ENCODE measurements at places on chromosomes 2 and 18.

- DNase-seq: peak; percentile 7
Measured at GRCh38 chr2:9656270-9656766, 25.5 kb upstream of the YWHAQ start.

DNA sequence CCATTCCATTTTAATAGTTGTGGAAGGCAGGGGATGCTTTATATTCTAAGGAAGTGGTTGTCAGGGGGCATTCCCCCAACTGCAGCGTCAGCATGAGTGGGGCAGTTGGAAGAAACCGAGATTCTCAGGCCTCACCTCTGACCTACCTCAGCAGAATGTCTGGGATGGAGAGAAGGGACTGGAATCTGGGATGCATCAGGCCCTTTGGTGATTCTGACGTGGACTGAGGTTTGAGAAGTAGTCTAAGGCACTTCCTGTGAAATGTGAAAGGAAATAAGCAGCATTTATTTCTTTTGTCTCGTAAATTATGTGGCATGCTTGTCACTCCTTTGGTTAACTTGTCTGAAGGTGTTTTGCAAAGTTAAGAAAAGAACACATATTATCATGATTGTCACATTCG, 540.7 kb upstream of the NETO1 start:
- no peak for DNase-seq

DNA sequence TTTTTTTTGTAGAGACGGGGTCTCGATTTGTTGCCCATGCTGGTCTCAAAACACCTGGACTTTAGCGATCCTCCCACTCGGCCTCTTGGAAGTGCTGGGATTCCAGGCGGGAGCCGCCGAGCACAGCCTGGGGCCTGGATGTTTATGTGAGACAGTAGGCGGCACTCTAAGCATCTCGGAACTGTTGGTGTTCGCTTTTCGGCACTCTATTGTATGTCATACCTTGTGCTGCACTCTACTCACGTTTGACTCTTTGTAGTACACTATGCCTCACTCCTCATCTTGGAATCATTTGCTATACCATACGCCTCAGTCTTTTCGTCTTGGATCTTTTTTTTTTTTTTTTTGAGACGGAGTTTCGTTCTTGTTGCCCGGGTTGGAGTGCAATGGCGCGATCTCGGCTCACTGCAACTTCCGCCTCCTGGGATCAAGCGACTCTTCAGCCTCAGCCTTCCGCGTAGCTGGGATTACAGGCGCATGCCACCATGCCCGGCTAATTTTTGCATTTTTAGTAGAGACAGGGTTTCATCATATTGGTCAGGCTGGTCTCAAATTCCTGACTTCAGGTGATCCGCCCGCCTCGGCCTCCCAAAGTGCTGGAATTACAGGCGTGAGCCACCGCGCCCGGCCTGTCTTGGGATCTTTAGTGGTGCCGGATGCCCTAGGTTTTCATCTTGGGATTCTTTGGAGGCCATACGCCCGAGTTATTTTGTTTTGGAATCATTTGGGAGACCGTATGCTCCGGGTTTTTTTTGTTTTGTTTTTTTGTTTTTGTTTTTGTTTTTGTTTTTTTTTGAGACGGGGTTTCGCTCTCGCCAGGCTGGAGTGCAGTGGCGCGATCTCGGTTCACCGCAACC, 24.2 kb upstream of the ZDBF2 start:
- DNase-seq: no peak

GRCh38 chr2:236369661-236370062, 105.5 kb upstream of the ASB18 start:
- no peak for DNase-seq

DNA sequence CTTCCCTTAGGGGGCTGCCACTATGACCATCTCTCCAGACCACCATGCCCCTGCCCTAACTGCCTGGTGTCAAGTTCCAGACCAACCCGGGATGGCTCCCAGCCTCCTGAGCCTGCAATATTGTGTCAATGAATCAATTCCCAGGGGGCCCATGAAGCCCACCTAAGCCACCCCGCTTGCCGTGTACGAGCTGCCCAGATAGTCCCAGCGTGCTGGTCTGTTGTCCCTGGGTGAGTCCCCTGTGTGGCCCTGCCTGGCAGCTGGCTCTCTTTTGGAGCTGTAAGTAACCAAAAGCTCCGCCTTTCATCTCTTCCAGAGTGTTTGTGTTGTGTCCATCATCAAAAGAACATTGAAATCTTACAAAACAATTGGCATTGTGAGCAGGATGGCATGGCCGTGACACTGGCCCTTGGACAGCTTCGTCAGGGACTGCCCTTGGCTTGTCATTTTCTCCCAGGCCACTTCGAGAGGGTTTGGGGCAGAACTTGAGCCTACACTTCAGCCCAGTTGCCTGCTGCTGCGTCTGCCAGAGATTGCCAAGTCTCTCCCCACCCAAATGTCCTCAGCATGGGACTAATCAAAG, 11.3 kb upstream of the MAL start:
- DNase-seq: no peak

- no peak for DNase-seq
Measured at GRCh38 chr18:35348001-35348400, 3.8 kb upstream of the ZNF24 start.
